ENCODE measurements at places on chromosomes 11 and 22. TPM values are rescaled to one million over a fixed set of nuclear protein-coding genes. Genes with fewer than 3 reads are reported as not detected.

DNA sequence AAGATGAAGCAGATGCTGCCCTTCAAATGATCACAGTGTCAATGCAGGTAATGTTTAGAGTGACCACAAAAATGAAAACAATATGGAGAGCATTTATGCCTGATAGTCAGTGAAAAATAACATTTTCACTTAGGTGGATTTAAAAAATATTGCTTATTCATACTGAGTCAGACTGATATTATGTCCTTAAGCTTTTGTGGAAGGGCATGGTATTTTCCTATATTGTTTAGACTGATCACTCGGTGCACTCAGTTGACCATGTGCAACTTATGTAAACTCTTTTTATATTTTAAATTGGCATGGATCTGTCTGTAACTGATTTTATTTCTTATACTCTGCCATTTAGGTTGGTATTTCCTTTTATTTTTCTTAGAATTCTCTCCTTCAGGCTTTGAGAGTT, 106.6 kb downstream of the DYNC2H1 start:
- DNase-seq: no peak

Gene DENND6B
- polyA plus RNA-seq: 0.13 TPM

DNA sequence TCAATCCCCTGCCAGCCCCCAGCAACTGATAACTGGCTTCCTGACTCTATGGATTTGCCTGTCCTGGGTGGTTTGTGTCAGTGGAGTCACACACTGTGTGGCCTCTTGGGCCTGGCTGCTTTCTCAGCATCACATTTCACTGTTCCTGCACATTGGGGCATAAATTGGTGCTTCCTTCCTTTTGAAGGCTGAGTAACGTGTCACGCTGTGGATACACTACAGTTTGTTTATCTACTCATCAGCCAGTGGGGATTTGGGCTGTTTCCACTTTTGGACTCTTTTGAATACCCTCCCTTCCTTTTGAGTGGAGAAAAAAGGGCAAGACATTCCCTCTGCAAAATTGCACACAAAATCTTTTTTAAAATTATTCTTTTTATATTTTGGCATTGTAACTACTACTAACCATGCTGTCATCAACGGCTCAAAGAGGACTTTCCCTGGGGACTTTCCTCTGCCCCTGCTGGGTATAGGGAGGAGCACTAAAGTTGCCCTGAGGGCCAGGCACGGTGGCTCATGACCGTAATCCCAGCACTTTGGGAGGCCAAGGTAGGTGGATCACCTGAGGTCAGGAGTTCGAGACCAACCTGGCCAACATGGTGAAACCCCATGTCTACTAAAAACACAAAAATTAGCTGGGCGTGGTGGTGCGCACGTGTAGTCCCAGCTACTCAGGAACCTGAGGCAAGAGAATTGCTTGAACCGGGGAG, 7.8 kb upstream of the CELSR1 start:
- no peak for DNase-seq

GRCh38 chr22:20528405-20528978, 21.1 kb downstream of the MED15 start:
- no peak for DNase-seq

DNA sequence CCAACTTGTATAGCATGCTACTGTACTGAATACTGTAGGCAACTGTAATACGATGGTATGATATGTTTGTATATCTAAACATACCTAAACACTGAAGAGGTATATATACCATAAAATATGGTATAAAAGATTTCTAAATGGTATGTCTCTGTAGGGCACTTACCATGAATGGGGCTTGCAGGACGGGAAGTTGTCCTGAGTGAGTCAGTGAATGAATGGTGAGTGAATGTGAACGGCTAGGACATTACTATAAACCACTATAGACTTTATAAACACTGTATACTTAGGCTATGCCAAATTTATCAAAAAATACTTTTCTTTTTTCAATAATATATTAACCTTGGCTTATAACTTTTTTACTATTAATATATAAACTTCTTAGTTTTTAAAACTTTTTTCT, 66.8 kb downstream of the ZC3H12C start:
- no peak for DNase-seq

Data from naive B cell (primary cell).